Caco-2 (cell line): ENCODE measurements at places on chromosomes 2 and 18. TPM values are rescaled to one million over a fixed set of nuclear protein-coding genes. Genes with fewer than 3 reads are reported as not detected.

DNA sequence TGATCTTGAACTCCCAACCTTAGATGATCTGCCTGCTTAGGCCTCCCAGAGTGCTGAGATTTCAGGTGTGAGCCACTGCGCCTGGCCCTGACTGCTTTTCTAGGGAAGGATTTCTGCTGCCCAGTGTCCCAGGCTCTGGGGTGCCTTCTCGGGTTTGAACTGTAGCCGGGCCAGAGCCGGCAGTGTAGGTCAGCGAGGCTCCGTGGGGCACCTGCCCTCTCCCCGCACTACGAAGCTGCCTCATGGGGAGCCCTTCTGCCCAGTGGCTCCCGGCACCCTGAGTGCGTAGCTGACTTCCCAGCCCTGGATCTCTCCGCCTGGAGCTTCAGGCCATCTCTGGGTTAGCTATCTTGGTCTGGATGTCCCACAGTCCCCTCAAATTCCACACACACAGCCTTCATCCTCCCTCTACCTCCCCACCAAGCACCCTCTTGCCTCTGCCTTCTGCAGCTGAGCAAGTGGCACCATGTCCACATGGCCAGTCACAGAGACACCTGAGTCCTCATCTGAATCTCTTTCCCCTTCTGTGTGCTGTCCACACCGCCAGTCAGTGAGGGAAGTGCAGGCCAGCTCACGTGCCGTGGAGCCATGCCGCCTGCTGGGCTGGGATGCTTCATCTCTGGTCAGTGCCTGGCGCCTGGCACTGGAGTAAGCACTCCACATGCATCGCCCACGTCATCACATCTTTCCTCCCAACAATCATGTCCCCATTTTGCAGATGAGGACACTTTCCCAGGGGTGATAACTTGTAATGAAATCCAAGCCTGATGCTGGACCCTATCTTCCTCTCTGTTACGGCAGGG, 69.2 kb downstream of the EDAR start:
- H3K27me3 ChIP-seq, result no peaks in the 10 kb centered on the region
- H3K36me3 ChIP-seq, result no peaks in the 10 kb centered on the region
- H3K27ac ChIP-seq, result no peak overlapping the region
- H3K4me3 ChIP-seq, result no peak overlapping the region

DNA sequence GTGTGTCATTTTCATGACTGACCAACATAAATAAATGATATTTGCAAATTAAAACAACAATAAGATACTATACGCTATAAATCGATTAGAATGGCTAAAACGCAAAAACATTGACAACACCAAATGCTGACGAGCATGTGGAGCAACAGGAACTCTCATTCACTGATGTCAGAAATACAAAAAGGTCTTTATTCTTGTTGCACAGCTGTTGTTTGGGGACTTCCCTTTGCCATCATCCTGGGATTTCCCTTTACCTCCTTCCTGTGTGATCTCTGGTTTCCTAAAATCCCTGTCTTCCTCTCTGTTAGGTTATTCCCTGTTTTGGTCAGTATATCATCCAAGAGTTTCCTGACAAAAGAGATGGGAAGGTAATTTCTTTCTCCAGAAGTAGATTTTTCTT, 66.0 kb downstream of the NOL10 start:
- H3K27me3 ChIP-seq, result no peaks in the 10 kb centered on the region
- DNase-seq, result no peak
- no peaks in the 10 kb centered on the region for H3K36me3 ChIP-seq
- no peak overlapping the region for H3K4me3 ChIP-seq
- H3K27ac ChIP-seq, result no peak overlapping the region

GRCh38 chr18:60996822-60997221, 336.4 kb upstream of the CDH20 start:
- H3K4me1 ChIP-seq, result no peaks in the 10 kb centered on the region
- H3K4me3 ChIP-seq, result no peak overlapping the region
- H3K27me3 ChIP-seq, result no peaks in the 10 kb centered on the region
- DNase-seq, result no peak
- H3K36me3 ChIP-seq, result no peaks in the 10 kb centered on the region

- H3K36me3 ChIP-seq, result no peaks in the 10 kb centered on the region; the same call in 1 of the 2 replicates
- DNase-seq, result no peak
- H3K27ac ChIP-seq, result no peak overlapping the region
- no peak overlapping the region for H3K4me3 ChIP-seq
Observed at GRCh38 chr2:24912986-24913385, 7.1 kb downstream of the ADCY3 start.

- DNase-seq, result no peak
- no peaks in the 10 kb centered on the region for H3K27me3 ChIP-seq
- no peak overlapping the region for H3K4me3 ChIP-seq
- H3K36me3 ChIP-seq, result no peaks in the 10 kb centered on the region
Observed at GRCh38 chr2:203797712-203798111, 69.9 kb upstream of the CTLA4 start.

SLC38A11 gene
- 1.6 and 2.3 TPM in 2 replicates for total RNA-seq

ABCG5 gene
- not detected in 2 replicates for total RNA-seq

MAPK4 gene
- 0.63 and 0.88 TPM in 2 replicates for total RNA-seq

EFHD1 gene
- total RNA-seq, result 4.1 and 4.2 TPM in 2 replicates
